ENCODE measurements at places on chromosomes 5 and 9. TPM values are rescaled to one million over a fixed set of nuclear protein-coding genes. Genes with fewer than 3 reads are reported as not detected.

The DRD1 gene
- not detected for total RNA-seq

The RBM22 gene
- 92.7 TPM for total RNA-seq

DNA sequence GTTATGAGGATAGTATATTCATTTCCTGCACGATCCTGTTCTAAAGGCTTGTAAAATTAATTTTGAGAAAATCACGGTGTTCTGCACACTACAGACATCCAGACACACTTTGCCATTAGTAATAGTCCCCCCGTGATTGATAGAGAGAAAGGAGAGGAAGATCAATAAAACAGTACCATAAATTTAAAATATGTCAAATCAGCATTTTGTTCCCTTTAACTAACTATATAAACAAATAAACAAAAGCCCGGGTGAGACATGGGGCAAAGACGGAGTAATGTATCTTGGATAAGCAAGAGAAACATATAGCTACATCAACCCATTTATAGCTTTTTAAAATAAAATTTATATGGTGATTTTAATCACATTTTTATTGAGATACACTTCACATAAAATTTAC lies 10.6 kb upstream of the CER1 start:
- DNase-seq, result no peak

- DNase-seq, result no peak
These were observed 68.1 kb downstream of the UBE2R2 start for GRCh38 chr9:33884856-33885701.

DNA sequence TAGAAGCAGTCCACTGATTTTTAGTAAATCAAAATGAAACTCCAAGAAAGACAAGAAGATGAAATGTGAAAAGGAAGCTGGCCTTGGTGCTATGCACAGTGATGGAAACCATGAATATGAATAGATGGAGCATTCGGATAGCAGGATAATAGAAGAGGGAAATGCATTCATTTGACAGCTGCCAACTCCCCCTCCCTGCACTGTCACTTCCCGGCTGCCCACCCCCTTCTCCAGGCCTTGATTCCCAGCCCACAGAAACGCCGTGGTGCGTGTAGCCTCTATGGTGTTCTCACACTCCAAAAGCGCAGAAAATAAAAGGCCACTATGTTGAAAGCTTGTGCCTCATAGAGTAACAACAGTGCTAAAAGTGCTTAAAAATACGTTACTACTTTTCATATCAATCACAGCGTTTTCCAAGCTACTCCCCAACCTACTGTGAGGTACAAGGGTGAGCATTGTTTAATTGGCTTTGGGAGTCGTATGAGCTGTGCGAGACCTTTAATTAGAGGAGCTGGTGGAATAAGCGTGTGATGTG lies 26.1 kb upstream of the IFNK start:
- no peak for DNase-seq

DNA sequence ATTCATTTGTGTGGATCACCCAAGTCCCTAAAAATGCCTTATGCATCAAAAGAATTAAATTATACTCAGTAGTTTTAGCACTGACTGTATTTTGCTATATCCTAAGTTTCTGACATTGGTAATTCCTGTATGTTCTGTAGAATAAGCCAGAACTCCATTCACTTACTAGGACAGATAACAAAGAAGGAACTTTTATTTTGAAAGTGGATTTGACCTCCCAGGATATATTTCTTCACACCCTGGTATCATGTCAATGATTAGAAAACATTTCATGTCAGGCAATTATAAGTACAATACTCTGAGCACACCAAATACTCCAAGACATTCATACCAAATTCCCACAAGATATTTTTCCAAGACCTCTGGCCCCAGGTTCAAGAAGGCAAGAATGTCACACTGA lies 28.7 kb upstream of the MYOT start:
- no peak for DNase-seq

- DNase-seq, result no peak
These were observed 8.7 kb upstream of the RANBP6 start for GRCh38 chr9:6024035-6024554.

- no peak for DNase-seq
These were observed 135.1 kb downstream of the KIF4B start for GRCh38 chr5:155148694-155149093.

DNA sequence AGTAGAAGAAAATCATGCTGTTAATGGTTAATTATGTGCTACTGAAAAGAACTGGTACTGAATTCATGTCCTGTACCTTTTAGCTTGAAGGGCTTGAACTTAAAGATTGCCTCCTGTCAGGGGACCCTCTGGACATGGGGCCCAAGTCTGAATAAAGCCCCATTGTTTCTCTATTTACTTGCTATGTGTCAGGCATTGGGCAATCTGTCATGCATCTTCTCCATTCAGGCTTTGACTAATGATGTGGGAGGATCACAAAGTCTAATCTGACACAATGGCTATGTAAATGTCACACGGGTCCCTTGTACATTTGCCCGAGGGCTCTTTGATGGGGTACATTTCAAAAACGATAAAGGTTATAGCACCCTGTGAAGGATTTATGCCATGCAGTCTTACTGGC lies 64.0 kb upstream of the TUSC1 start:
- DNase-seq, result no peak

- no peak for DNase-seq
These were observed 38.0 kb upstream of the RETREG1 start for GRCh38 chr5:16654647-16655334.

DNA sequence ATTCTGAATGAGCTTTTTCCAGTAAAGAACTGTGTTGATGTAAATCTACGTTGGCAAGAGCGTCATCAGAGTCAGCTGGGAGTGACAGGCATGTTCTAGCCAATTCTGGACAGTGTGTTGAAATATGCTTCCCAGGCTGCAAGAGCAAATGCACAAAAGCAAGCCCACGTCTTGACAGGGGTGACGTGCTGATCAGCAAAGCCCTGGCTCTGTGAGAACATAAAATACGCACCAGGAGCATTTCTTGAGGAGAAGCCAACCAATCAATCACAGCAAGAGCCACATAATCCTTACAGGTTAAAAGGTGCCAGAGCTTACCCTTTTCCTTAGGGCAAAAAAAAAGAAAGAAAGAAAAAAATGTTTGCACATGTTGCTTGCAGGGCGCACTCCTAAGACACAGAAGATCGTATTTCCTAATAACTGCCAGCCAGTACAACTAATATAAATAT lies 148.1 kb downstream of the PDE4D start:
- no peak for DNase-seq

DNA sequence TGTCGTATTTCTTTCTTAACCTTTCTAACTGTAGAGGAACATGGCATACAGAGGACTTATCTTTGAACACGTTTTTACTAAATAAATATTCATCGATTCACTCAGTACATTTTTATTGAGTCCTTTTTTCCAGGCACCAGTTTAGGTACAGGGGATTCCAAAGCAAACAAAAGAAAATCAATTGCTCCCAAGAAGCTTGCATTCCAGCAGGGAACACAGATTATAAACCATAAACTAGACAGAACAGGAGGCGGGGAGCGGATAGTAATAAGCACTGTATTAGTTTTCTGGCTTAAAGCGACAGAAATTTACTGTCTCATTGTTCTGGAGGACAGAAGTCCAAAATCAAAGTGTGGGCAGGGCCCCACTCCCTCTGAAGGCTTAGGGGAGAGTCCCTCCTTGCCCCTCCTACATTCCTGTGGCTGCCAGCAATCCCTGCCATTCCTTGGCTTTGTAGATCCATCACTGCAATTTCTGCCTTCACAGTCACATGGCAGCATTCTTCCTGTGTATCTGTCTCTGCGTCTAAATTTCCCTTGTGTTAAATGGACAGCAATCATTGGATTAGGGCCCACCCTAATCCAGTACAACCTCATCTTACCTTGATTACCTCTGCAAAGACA lies 115.5 kb downstream of the COL23A1 start:
- DNase-seq, result no peak
